ENCODE measurements at places on chromosomes 12 and 14. TPM values are rescaled to one million over a fixed set of nuclear protein-coding genes. Genes with fewer than 3 reads are reported as not detected.

Gene CLEC7A
- not detected for total RNA-seq

Gene RBM23
- total RNA-seq: 170 TPM

DNA sequence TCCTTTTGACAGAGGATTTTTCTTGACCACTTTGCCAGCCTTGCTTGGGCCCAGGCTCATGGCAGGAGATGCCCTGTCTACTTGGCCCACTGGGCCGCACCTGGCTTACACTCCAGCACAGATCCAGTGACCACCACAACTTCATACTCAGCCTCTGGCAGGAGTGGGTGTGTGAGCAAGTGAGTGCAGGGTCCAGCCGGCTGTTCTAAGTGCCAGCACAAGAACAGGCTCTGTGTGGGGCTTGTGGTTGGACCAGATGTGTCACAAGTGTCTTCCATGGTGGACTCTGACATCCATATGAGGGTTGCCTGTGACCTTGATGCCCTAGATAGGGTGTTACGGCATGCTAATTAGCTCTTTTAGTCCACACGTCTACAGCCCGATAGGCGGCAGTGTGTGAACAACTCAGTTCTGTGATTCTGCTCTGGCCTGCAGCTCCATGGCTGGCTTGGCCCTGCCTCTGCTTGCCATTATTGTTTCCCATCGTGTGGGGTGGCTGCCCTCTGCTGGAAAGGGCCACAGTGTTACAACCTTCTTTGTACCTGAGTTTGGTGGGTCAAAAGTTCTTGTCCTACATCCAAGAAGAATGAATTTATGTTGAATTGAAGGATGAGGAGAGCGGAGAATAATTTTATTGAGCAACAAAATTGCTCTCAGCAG is 1089.1 kb downstream of the SLC6A15 start:
- H3K27ac ChIP-seq: no peak overlapping the region
- no peaks in the 10 kb centered on the region for H3K36me3 ChIP-seq
- H3K4me1 ChIP-seq: no peaks in the 10 kb centered on the region
- DNase-seq: peak; percentile 90

Gene TBC1D30
- total RNA-seq: 9.7 TPM

DNA sequence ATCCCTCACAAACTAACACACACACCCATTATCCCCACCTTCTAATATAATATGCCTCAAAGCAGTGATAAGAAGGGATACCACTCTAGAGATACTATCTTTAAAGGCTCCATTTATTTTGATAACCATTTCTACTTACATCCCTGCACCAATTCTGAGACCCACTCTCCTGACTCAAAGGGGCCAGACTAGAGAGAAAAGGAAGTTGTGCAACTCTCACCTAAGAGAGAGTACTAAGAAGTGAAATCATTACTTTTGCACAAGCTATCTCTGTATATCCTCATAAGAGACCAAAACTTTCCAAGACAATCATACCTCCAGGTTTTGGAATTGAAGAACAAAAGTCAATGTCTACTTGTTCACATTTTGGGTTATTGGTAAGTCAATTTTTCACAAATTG is 45.4 kb upstream of the USP15 start:
- H3K4me3 ChIP-seq: no peak overlapping the region
- H3K4me1 ChIP-seq: no peaks in the 10 kb centered on the region
- H3K27me3 ChIP-seq: no peaks in the 10 kb centered on the region

All from neural progenitor cell (in vitro differentiated cells).